T follicular helper cell (primary cell): ENCODE measurements at places on chromosomes 7 and 10.

GRCh38 chr10:93485690-93486089, 3.6 kb upstream of the MYOF start:
- DNase-seq = no peak

- no peak for DNase-seq
Measured at GRCh38 chr7:155487509-155488482, 29.9 kb downstream of the EN2 start.

- no peak for DNase-seq
Measured at GRCh38 chr7:100603726-100604027, 1.5 kb downstream of the PCOLCE start.

DNA sequence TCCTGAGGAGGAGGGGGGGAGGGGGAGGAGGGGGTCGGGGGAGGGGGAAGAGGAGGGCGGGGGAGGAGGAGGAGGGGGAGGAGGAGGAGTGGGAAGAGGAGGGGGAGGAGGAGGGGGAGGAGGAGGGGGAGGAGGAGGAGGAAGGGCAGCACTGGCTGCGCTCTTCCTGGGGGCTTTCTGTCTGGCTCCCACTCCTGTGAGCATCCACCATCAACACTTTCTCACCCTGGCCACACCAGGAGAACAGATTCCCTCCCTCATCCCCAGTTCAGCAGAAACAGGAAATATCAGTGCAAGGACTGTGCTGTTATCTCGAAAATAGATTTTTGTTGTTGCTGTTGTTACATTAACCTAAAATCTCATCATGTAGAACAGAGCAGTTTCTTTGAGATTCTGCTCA, 530.5 kb downstream of the ACTR3B start:
- no peak for DNase-seq

DNA sequence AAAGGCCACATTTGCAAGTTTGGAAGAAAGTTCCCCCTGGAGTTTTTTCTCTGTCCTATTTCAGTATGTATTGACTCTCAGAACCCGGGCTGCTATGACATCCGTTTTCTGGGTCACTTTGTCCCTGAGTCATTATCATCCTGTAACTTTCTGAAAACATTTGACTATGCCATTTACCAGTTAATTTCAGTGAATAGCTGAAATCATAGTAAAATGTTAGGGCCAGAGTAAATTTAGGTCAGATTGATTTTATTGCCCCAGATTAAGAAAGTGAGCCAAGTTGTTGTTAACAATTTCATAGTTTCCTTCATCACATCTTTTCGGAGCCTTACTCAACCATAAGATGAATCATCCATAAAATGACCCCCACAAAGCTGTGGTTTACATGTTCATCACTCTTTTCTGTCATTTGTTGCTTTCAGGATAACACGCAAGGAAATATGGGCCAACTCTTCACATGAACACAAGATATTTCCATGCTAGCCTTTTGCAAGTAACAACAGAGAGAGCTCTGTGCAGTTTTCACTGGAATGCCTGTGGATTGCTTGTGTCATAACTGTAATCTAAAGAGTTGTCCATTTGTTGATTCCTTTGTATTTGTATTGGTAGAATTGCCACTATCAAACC, 3.9 kb upstream of the MACC1 start:
- DNase-seq = no peak

DNA sequence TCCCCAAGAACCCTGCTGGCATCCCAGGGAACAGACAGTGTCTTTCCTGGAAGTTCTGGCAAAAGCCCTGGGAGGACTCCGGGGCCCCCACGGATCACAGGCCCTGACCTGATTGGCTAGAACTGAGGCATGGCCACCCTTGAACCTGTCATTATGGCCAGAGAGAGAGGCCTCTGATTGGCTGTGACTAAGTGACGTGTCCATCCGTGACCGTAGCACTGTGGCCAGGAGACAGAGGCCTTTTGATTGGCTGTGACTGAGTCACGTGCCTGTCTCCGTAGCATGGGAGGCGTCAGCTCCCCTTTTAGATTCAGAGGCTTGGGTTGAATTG, 163.8 kb downstream of the RGS10 start:
- DNase-seq = no peak

- no peak for DNase-seq
Measured at GRCh38 chr10:70093335-70093944, 39.2 kb downstream of the AIFM2 start.

DNA sequence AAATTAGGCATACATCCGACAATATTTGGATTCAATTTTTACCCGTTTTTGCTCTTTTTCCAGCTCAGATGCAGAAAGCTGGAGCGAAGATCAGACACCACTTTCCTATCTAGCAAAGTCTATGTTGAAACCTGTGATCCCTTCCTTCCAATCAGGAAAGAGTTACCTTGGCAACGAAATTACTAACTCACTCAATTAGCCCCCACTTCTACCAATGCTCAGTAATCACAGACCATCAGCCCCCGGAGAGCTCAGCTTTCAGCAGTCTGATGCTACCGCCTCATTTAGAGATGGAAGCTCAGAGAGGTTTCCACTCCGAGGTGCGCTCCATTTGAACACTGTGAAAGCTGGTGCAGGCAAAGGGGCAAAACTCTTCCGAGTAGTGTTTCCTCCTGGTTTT, 6.7 kb downstream of the FRAT1 start:
- no peak for DNase-seq

DNA sequence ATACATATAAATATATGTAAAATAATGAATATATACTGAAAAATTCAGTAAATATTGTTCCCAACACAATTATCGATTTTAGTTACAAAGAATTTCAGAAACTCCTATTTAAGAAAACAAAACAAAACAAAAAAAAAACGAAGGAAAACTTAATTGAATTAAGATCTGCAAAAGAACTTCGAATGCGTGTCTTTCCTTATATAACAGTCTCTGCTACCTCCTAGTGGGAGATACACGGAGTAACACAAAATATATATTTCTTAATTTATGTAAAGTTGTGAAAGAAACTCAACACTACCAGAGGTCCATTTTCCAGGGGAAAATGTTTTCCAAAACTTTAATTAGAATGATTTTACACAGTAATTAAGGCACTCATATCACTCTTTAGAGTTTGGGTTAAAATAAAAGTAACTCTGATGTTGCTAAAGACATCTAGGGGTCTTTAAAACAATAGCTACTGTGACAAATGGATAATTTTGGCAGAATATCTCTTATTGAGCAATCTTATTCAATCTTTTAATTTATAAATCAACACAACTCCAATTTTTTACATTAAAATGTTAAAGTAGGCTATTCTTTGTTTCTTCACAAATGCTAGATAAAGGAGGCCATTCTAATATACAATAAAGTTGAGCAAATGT, 41.6 kb downstream of the NEBL start:
- no peak for DNase-seq

- DNase-seq = no peak
Measured at GRCh38 chr7:30837581-30837980, 66.4 kb downstream of the MINDY4 start.

GRCh38 chr10:31404640-31405039, 85.6 kb downstream of the ZEB1 start:
- no peak for DNase-seq

DNA sequence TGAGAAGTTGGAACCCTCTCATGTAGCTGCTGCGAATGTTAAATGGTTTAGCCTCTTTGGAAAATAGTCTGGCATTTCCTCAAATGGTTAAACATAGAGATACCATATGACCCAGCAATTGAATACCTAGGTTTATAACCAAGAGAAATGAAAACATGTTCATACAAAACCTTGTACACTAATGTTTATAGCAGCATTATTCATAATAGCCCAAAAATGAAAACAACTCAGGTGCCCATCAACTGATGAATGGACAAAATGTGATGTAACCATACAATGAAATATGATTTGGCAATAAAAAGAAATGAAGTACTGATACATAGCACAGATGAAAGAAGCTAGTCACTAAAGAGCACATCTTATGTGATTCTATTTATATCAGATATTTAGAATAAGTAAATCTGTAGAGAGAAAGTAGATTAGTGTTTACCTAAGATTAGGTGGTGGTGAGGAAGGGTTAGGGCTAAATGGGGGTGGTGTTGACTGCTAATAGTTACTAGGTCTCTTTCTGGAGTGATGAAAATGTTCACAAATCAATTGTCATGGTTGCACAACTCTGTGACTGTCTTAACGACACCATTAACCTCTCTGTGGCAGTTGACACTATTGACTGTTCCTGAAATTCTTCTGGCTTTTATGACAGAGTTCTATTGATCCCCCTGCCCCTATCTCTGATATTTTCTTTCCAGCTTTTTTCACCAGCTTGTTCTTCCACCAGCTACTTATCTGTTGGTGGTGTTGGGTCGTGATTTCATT, 35.2 kb downstream of the VCL start:
- DNase-seq = no peak

DNA sequence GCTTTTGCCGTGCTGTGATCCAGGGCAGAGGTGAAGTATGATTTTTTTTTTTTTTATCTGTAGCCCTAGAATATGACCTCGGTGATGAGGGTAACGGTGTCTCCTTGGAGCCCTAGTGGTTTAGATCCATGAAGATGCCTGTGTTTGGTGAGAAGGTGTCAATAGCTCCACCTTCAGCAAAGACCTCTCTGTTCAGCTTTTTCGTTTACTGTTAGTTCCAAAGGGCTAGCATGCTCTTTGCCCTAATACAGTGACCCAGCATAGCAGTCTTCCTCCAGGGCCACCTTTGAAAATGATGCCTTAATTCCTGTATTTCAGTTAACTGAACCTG, 746 bp upstream of the MRPS16 start:
- no peak for DNase-seq

GRCh38 chr7:137948083-137948844, 53.6 kb downstream of the CREB3L2 start:
- DNase-seq = no peak
